ENCODE measurements at places on chromosomes 12 and 14. TPM values are rescaled to one million over a fixed set of nuclear protein-coding genes. Genes with fewer than 3 reads are reported as not detected.

- no peak for DNase-seq
Observed at GRCh38 chr12:111942557-111942956, 70.4 kb downstream of the TMEM116 start.

Gene ATXN7L3B
- 30.6 TPM for total RNA-seq

- DNase-seq: peak; percentile 21
Observed at GRCh38 chr12:114812858-114813761, 129.1 kb upstream of the TBX3 start.

DNA sequence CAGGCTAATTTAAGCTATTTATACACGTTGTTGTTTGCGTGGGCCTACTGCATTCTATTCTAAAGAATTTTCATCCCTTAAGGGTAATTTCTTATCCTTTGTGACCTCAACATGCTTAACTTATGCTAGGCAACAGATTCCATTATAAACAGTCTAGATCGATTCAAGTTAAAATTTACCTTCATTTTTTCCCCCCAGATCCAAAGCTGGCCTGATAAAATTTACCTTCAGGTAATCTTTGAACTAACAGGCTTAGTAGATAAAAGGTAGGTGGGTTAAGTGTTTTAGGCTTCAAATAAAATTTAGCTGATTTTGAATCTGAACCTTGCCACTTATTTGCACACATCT lies 389 bp upstream of the CCNB1IP1 start:
- DNase-seq: no peak

Gene A2ML1
- not detected for total RNA-seq

Measured in Caco-2 (cell line).